NCI-H187 treated with DMSO at 0.1 percent for 48 hours (cell line): ENCODE measurements at places on chromosomes 6 and 20.

- no peak for DNase-seq
Measured at GRCh38 chr6:74573613-74574012, 632.2 kb downstream of the COL12A1 start.

GRCh38 chr6:154143753-154144152, 104.7 kb downstream of the OPRM1 start:
- DNase-seq: no peak

DNA sequence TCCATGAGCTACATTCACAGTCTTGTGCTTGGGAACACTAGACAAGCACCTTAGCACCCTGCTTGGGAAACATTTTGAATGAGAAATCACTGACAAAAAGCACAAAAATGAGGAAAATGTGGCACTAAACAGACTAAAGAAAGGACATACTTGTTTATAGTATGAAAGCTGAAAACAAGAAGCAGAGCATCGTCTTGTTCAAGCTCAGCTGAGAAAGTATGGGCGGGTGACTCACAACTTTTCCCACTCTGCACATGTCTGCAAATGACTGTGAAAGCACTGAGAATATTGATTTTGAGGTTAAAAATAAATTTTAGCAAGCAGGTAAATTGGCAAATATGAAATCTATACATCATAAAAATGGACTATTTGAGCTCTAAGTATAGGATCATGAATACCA, 725.3 kb downstream of the COL12A1 start:
- no peak for DNase-seq

DNA sequence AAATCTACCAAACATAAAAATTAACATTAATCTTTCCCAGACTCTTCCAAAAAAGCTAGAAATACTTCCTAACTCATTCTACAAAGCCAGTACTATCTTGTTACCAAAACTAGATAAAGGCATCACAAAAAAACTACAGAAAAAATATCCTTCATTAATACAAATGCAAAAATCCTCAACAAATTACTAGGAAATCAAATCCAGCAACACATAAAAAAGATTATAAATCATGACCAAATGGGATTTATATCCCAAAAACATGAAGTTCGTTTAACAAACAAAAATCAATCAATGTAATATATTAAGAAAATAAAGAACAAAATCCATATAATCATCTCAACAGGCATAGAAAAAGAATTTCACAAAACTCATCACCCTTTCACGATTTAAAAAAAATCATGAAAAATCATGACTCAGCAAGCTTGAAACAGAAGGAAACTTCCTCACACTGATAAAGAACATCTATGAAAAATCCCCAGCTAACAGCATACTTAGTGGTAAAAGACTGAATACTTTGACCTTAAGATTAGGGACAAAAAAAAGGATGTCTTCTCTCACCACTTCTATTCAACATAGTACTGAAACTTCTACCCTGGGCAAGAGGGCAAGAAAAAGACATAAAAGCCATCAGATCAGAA, 43.2 kb downstream of the RANBP9 start:
- no peak for DNase-seq

DNA sequence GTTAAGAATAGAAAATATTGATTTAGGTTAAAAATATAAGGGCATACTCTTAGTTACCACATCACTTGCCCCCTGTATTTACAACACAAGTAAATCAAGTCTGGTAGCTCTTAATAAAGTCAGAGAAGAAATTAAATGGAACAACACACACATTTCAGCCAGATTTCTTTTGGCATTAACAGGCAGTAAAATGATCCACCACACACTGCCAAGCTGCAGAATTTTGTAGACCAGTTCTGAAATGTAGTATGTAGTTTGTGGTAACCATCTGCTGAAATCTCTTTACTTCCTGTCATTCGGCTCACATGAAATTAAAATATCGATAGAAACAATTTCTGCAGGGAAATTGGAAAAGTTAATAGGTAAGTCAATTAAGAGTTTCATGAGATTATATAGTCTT, 326.8 kb downstream of the KHDRBS2 start:
- no peak for DNase-seq

- DNase-seq: no peak
Measured at GRCh38 chr6:129188795-129189194, 305.9 kb downstream of the LAMA2 start.

GRCh38 chr6:90169374-90169773, 127.3 kb downstream of the BACH2 start:
- DNase-seq: no peak

DNA sequence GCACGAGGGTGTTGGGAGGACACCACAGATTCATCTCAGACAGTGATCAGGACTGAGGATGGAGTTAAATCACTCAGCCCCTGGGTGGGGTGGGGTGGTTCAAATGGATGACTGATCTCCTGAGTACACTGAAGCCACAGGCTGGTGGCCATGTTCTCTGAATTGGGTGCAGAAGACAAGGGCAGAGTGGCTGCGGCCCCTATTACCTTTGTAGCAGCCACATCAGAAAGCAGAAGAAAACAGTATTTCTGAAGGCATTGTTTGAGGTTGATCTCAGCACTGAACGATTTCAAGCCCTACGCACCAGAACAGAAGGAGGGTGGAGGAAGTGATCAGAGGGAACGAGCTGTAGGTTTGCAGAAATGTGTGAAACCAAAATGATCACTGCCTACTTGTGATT, 71.6 kb downstream of the SH3BGRL2 start:
- no peak for DNase-seq

GRCh38 chr20:38357653-38358207, 11.4 kb downstream of the LBP start:
- no peak for DNase-seq

GRCh38 chr6:148864941-148865340, 118.1 kb downstream of the UST start:
- no peak for DNase-seq

GRCh38 chr6:2086326-2086965, 159.0 kb downstream of the GMDS start:
- DNase-seq: no peak

DNA sequence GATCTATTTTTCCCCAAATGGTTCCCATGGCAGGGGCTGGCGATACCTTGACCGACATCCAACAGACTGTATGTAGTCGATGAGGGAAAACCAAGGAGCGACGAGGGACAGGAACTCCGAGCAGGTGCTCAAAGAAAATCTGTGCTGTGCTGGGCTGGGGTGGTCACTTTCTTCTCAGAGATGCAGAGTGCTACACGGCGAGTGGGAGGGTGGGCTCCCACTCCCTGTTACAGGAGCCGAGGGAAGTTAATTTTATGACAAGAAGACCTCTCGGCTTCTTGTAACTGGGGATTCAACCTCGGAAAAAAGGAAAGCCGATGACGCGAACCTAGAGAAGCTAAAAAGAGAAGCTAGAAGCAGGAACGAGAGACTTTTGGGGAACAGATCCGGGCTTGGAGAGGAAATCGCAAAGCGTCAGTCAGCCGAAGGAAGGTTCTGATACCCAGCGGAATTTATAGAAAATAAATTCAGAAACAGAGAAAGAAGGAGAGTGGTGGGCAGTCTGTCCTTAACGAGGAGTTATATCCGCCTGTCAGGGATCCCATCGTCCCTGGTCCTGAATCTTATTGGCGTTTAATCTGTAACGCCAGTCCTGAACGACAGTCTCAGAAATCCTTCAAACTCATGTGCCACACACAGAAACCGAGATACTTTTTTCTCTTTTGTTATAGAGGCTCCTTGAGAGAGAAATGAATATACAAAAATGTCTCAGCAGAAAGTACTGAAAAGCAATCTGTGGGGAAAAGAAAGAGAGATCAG, 84.6 kb upstream of the ZNF322 start:
- DNase-seq: no peak

GRCh38 chr20:25015986-25016385, 23.4 kb upstream of the APMAP start:
- no peak for DNase-seq

- no peak for DNase-seq
Measured at GRCh38 chr6:132675002-132675401, 16.0 kb upstream of the TAAR1 start.

DNA sequence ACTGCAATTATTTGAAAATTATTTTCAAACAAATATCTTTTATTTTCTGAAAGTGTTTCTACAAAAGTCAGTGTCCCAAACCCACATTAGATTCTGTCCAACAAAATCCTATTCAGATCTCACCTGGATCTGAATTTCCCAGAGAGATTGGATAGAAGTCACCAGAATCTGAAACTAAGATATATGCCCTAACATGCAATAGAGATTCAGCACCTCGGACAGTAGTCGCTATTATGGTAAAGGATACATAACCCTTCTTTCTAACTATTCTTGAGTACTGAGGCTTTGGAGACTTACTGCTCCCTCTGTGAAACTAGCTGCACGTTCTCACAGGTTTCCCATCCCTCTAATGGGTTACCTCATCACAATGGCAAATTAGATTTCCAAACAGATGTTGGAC, 151.4 kb downstream of the ID4 start:
- no peak for DNase-seq

- peak; percentile 18 for DNase-seq
Measured at GRCh38 chr6:17101422-17102257, at the start of gene STMND1. Gene STMND1, plus strand, starts transcription at chr6:17102050. Its CDS starts 208 bp downstream, at chr6:17102258.

DNA sequence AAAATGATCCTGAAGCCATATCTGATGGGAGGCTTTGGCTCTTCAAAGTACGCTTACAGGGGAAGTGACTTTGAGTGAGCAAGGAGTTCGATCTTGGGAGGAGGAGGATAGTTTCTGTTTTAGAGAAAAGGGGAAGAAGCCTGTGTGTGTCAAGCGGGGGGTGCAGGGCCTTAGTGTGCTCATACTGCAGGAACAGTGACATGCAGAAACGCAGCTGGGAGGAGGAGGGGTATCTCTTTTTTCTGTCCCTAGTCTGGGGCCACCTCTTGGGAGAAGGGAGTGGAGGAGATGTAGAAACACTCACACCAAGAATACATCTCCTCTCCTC, 19.8 kb downstream of the SIRPD start:
- no peak for DNase-seq

GRCh38 chr6:31190488-31190887, 20.0 kb upstream of the POU5F1 start:
- no peak for DNase-seq

DNA sequence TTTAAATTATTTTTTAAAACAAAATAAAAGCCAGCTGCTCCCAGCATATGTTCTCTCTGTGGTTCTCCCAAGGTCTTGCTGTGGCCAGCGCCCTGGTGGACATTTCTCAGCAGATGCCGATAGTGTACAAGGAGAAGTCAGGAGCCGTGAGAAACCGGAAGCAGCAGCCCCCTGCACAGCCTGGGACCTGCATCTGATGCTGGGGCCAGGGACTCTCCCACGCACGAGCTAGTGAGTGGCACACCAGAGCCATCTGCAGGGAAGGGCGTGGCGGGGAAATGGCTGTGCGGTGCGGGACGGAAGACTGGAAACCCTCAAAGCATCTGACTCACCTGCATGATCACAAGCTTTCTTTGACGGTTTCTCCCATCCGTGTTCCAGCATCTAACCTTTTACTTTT, 16.5 kb downstream of the GFRA4 start:
- no peak for DNase-seq

DNA sequence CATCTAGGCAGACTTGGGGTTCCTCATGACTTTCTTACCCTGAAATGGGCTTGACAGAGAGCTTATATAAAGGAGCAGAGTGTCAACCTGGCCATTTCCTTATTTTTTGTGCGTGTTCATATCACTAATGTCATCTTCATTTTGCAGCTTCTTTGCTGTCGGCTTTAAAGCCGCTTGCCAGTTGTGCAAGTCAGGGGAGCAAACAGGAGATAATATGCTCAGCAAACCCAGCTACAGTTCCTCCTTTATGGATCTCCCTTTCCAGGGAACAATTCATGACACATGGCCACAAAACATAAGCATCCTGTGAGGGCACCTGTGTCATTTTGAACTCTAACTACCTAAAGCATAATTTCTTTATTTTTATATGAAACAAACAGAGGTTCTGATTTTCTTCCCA, 6.5 kb upstream of the TUBB2B start:
- DNase-seq: no peak

GRCh38 chr20:31913431-31914157, 38.3 kb downstream of the PDRG1 start:
- DNase-seq: no peak

GRCh38 chr20:63215101-63216040, 560 bp downstream of the YTHDF1 start:
- no peak for DNase-seq

DNA sequence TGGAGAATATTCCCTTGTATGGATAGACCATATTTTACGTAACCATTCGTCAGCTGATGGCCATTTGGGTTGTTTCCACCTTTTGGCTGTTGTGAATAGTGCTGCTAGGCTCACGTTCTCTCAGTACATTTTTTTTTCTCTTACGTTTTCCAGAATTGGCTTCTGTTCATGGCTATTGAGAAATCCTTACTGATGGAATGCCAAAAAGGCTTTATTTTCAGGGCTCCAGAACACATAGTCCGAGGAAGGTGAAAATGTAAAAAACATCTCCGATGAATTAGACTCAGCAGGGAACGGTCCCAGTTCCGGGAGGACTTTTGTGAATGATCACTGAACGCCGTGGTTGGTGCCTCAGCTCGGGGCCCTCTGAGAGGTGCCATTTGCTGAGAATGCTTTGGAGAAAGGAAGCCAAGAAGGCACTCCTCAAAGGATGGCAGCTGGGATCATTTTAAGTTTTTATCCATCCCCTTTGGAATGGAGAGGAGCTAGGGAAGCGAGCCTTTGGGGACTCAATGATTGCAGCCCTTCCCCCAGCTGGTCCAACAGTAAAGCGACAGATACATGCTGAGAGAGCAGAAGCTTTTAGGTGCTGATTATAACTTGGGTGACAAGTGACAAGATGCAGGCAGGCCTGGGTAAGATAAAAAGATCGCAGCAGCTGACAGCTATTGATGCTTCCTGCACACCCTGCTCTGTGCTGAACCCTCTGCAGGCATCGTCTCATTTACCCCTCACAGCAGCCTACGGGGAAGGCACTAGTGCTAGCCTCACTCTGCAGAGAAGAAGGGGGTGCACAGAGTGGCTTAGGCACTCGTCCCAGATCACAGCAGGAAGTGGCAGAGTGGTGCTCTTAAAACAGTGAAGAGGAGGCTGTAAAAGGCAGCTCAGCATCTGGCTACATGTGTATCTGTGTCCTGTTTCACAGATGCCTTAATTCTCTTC, 133.4 kb upstream of the KCNG1 start:
- DNase-seq: no peak

GRCh38 chr6:2173203-2173961, 72.0 kb downstream of the GMDS start:
- no peak for DNase-seq

- no peak for DNase-seq
Measured at GRCh38 chr6:15793288-15793687, 130.5 kb upstream of the DTNBP1 start.

GRCh38 chr6:143205585-143205984, 144.9 kb downstream of the AIG1 start:
- no peak for DNase-seq

- peak; percentile 46 for DNase-seq
Measured at GRCh38 chr20:12171923-12172524, 254.3 kb downstream of the BTBD3 start.

- DNase-seq: no peak
Measured at GRCh38 chr6:158816803-158817727, 2.1 kb downstream of the EZR start.
